ENCODE measurements at places on chromosomes 2 and 18.

GRCh38 chr2:28367667-28368356 is 24.8 kb upstream of the FOSL2 start:
- DNase-seq = no peak

DNA sequence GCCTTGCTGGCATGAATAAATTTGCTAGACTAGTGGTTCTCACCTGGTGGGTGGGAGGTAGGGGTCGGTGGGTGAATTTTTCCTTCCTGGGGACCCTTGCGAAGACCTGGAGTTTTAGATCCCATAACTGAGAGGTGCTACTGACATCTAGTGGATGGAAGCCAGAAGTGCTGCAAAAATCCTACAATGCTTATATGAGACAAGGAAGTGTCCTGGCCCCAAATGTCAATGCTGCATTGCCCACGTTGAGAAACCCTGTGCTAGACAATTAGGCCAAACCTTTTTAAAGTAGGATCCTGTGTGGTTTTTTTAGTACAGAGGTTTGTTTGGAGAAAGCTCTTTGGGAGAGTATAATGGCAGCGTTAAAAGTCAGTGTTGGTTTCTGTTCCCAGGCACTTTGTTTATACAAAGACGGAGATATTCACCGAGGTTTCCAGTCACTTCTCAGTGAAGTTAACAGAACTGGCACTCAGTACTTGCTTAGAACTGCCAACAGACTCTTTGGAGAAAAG is 9.6 kb downstream of the SERPINB8 start:
- peak; percentile 32 for DNase-seq

DNA sequence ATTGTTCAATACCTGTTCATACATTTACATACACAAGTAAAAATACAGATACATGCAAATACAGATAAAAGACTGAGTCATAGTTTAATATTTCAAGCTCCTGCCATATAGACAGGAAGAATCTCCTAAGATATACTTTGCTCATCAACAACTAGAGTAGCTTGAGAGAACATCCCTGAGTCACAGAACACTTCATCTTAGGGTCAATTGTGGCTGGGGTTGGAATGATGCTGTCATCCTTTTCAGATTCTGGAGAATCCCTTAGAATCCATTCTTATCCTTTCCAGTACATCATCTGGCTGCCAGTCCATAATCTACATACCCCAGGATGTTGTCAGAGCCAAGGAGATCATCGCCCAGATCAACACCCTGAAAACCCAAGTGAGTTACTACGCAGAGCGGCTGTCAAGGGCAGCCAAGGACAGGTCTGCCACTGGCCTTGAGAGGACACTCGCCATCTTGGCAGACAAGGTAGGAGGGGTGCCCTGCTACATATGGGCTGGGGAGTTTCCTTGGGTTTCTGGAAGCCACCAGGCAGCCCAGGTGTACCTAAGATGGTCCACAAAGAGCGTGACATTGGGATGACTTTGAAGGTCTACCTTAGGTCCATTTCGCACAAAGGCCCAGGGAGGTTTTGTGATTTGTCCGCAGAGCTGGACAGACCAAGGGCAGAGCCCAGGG is 55.7 kb downstream of the COA5 start:
- DNase-seq = no peak

GRCh38 chr2:209334188-209335017 is 89.4 kb upstream of the MAP2 start:
- DNase-seq = peak; percentile 12
